Stomach (tissue), 19 donors: ENCODE measurements at places on chromosomes 7 and 10. TPM values are rescaled to one million over a fixed set of nuclear protein-coding genes. Genes with fewer than 3 reads are reported as not detected.

Gene VWA2
- total RNA-seq, result 16.0 TPM

Gene OR2A7
- total RNA-seq, result 68.8 TPM

Gene FZD8
- total RNA-seq, result 11.7 TPM

Gene ZNF503
- total RNA-seq, result 8.2 TPM

Gene VSTM2A
- total RNA-seq, result not detected

Gene KNDC1
- not detected for total RNA-seq

Gene TRPV6
- not detected for total RNA-seq

Gene SRRM3
- total RNA-seq, result not detected

Gene SFR1
- 1.3 TPM for total RNA-seq

Gene GPR85
- not detected for total RNA-seq

Gene STEAP1B
- not detected for total RNA-seq

Gene THSD7A
- total RNA-seq, result 0.29 TPM

Gene RBP4
- not detected for total RNA-seq

Gene GBX1
- total RNA-seq, result not detected

Gene CDK5
- total RNA-seq, result 17.7 TPM

Gene EGFR
- total RNA-seq, result 35.2 TPM

Gene SPDYE6
- not detected for total RNA-seq

Gene EVX1
- total RNA-seq, result not detected

Gene SNX10
- total RNA-seq, result not detected

Gene NME8
- not detected for total RNA-seq

Gene HPSE2
- total RNA-seq, result 1.2 TPM

Gene HABP2
- 2.2 TPM for total RNA-seq

Gene UBTD1
- 2.9 TPM for total RNA-seq

Gene ALDH18A1
- total RNA-seq, result 28.1 TPM

Gene KCND2
- not detected for total RNA-seq

Gene GPR15LG
- total RNA-seq, result not detected

Gene ZMIZ1
- 88.2 TPM for total RNA-seq

Gene ZSCAN25
- 10.7 TPM for total RNA-seq

Gene MLXIPL
- 16.1 TPM for total RNA-seq

Gene STN1
- total RNA-seq, result 2.9 TPM

Gene GPC2
- total RNA-seq, result 4.0 TPM

Gene ZNF22
- 0.58 TPM for total RNA-seq

Gene ACHE
- not detected for total RNA-seq

Gene EPHB4
- 43.8 TPM for total RNA-seq

Gene CDH23
- total RNA-seq, result 4.0 TPM

Gene HOXA11
- not detected for total RNA-seq

Gene PDE1C
- total RNA-seq, result 54.2 TPM

Gene MYO3A
- total RNA-seq, result not detected

Gene CPVL
- total RNA-seq, result 24.3 TPM

Gene PPP1R17
- not detected for total RNA-seq

Gene CAV2
- total RNA-seq, result 32.7 TPM

Gene CFAP70
- total RNA-seq, result 2.2 TPM
